ENCODE measurements at places on chromosomes 7 and 10.

- peak; percentile 34 for DNase-seq
Measured at GRCh38 chr7:159022238-159022993, 122.3 kb downstream of the VIPR2 start.

DNA sequence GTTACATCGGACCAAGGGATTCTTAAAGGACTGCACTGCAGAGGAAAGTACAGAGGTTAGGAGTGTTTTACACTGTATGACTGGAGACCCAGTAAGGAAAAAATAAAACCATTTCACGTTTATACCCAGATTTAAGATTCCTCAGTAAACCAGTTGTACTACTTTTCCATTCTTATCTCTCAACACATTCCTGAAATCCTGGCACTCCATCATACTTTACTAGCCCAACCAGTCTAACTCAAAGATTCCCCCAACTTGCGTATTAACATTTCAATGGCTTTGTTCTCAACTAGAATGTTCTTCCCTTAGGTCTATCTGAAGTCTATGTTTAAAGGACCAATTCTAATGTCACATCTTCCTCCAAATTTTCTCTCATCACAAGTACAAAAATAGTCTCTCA, 8.0 kb downstream of the CCDC186 start:
- no peak for DNase-seq

DNA sequence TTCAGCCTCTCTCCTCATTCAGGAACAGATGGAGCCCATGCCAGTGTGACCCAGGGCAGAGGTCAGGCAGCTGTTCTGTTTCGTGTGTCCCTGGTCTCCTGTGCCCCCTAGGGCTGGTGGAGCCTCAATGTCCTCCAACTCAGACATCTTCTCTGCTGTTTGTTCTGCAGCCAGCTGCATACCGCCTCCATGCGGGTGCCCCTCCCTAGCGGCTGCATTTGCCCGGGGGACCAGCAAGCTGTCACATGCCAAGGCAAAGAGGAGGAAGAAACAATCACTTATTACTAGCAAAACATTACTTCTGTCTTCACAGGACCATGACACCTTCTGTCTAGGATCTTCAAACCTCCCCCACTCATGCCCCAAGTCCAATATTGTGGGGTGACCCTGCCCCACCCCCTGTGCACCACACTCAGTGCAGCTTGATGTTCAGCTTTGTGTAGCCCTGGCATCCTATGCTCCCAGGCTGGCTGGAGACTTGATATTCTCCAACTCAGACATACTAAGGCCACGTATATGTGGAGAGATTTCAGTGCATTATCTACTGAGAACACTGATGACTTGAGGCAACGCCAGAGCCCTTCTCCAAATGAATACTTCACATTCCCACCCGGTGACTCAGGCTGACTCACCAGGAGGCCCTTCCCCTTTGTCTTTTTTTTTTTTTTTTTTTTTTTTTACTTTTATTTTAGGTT, 188.9 kb downstream of the SKIDA1 start:
- DNase-seq: no peak

DNA sequence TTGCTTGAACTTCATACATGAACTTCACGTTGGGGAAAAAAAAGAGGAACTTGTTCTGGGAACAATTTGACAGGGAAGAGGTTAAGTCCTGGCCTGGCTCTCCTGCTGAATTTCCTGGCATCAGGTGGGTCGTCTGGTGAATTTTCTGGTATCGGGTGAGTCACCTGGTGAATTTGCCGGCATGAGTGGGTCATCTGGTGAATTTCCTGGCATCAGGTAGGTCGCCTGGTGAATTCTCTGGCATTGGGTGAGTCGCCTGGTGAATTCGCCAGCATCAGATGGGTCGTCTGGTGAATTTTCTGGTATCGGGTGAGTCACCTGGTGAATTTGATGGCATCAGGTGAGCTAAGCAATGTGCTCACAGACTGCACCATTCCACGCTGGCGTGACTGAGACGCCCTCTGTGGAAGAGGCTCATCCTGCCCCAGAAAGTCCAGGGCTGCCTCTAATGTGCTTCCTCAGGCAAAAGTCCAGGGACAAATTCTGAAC, 255.4 kb downstream of the TCERG1L start:
- DNase-seq: no peak

- no peak for DNase-seq
Measured at GRCh38 chr10:103911021-103911459, 6.9 kb downstream of the STN1 start.

DNA sequence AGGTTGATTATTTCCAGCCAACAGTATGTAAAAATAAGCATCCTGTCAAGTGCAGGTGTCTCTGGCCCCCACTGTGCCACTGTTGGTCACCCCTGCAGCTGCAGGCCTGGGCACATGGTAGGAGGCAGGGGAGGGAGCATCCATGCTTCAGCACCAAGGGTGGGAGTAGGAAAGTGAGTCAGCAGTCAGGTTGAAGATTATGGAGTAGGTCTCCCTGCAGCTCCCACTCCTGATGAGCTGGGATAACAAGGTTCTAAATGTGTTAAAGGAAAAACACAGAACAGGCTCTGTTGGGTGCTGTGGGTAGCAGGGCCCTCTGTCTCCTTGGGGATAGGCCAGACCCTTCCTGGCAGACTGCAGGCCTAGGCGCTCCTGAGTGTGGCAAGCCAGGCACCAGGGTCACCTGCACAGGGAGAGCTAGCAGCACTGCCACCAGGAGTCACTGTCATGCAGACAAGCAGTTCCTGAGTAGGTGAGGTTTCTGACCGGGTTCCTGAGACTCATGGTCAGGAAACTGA, 59.3 kb downstream of the NUDCD3 start:
- peak; percentile 25 for DNase-seq

DNA sequence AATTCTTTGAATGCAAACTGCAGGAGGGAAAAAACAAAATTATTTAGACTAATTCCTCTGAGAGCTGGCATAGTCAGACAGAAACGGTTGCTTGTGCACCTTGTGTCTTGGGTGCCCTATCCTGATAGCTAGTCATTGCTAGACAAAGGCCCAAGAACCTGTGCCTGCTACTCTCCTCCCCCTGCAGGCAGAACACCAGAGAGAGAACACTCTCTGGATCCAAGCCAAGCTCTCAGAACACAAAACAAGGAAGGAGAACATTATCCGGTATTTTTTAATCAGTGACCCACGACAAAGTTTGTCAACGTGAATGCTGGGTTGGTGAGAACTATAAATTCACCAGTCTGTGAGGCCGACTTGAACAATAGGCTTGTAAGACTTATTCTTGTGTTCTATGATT, 18.8 kb upstream of the PPP1R9A start:
- DNase-seq: no peak
